ENCODE measurements at places on chromosomes 3 and 15. TPM values are rescaled to one million over a fixed set of nuclear protein-coding genes. Genes with fewer than 3 reads are reported as not detected.

The GRIP2 gene
- under 0.01 TPM for total RNA-seq

The KBTBD8 gene
- 8.6 TPM for total RNA-seq

The COL6A5 gene
- total RNA-seq: not detected

The C3orf70 gene
- total RNA-seq: 1.8 TPM

The SPTBN5 gene
- under 0.01 TPM for total RNA-seq

The SERINC4 gene
- not detected for total RNA-seq

The GOLGA6L10 gene
- total RNA-seq: under 0.01 TPM

The PLSCR4 gene
- 2.8 TPM for total RNA-seq

The CTXN2 gene
- total RNA-seq: not detected

The REC114 gene
- not detected for total RNA-seq

The CCRL2 gene
- total RNA-seq: 0.28 TPM

The GP9 gene
- not detected for total RNA-seq

The CRABP1 gene
- total RNA-seq: not detected

The AMOTL2 gene
- 162 TPM for total RNA-seq

The HESX1 gene
- total RNA-seq: 0.36 TPM

The SPINK8 gene
- not detected for total RNA-seq

The AMT gene
- 0.36 TPM for total RNA-seq

The CHRM5 gene
- under 0.01 TPM for total RNA-seq

The CA12 gene
- total RNA-seq: 33.7 TPM

The TEX55 gene
- total RNA-seq: not detected

The PARP16 gene
- total RNA-seq: 1.3 TPM

The RBMS3 gene
- total RNA-seq: 127 TPM

The FBXO40 gene
- total RNA-seq: not detected

The CEMIP gene
- total RNA-seq: 51.9 TPM

The TMEM42 gene
- 13.1 TPM for total RNA-seq

The SH3GL3 gene
- total RNA-seq: not detected

The TYRO3 gene
- 10.6 TPM for total RNA-seq

The PSTPIP1 gene
- 0.36 TPM for total RNA-seq

The CCDC39 gene
- total RNA-seq: not detected

The C3orf52 gene
- 12.5 TPM for total RNA-seq

The PPARG gene
- 21.9 TPM for total RNA-seq

The DET1 gene
- 9.1 TPM for total RNA-seq

The DUOX1 gene
- not detected for total RNA-seq

The SNTN gene
- not detected for total RNA-seq

The ISLR2 gene
- total RNA-seq: not detected

The COLQ gene
- total RNA-seq: 0.18 TPM

The HYAL1 gene
- 0.36 TPM for total RNA-seq

The NR1I2 gene
- not detected for total RNA-seq

The ESYT3 gene
- total RNA-seq: under 0.01 TPM

The EPHA3 gene
- 0.18 TPM for total RNA-seq

The ALDH1L1 gene
- not detected for total RNA-seq

The FSIP1 gene
- 0.18 TPM for total RNA-seq

The ATP13A4 gene
- total RNA-seq: not detected

The CLDN16 gene
- under 0.01 TPM for total RNA-seq

The UQCRC1 gene
- total RNA-seq: 1,365 TPM

The MLF1 gene
- total RNA-seq: 5.2 TPM

The RMDN3 gene
- 17.5 TPM for total RNA-seq

The TMED3 gene
- 170 TPM for total RNA-seq

The NRROS gene
- total RNA-seq: not detected

The NANOGP8 gene
- not detected for total RNA-seq

The EPHB3 gene
- 0.83 TPM for total RNA-seq

The COX17 gene
- total RNA-seq: 2.0 TPM

The CDV3 gene
- 120 TPM for total RNA-seq

The UPK1B gene
- total RNA-seq: 0.28 TPM

The ZNF592 gene
- total RNA-seq: 4.3 TPM
